Cardiac muscle cell (in vitro differentiated cells and primary cell): ENCODE measurements at places on chromosomes 2 and 18. TPM values are rescaled to one million over a fixed set of nuclear protein-coding genes. Genes with fewer than 3 reads are reported as not detected.
A peak's percentile ranks its signal among the peaks of the same experiment; 100 is the strongest.

Gene SULT1C2
- 3.2 and 3.8 TPM in 2 replicates for total RNA-seq

Gene SIX2
- 0.63 and 0.89 TPM in 2 replicates for total RNA-seq

Gene PJVK
- total RNA-seq: 3.9 and 6.9 TPM in 2 replicates

Gene IL1B
- not detected in 2 replicates for total RNA-seq

Gene DCDC2C
- not detected in 2 replicates for total RNA-seq

Gene CHST9
- total RNA-seq: 0.04 and 0.36 TPM in 2 replicates

Gene MTCL1
- 4.7 and 9.6 TPM in 2 replicates for total RNA-seq

Gene MYCN
- total RNA-seq: 48.1 and 72.5 TPM in 2 replicates

Gene CHRNG
- total RNA-seq: 0.04 TPM in 1 of 2 replicates, not detected in the other

Gene C2orf80
- total RNA-seq: not detected in 2 replicates

DNA sequence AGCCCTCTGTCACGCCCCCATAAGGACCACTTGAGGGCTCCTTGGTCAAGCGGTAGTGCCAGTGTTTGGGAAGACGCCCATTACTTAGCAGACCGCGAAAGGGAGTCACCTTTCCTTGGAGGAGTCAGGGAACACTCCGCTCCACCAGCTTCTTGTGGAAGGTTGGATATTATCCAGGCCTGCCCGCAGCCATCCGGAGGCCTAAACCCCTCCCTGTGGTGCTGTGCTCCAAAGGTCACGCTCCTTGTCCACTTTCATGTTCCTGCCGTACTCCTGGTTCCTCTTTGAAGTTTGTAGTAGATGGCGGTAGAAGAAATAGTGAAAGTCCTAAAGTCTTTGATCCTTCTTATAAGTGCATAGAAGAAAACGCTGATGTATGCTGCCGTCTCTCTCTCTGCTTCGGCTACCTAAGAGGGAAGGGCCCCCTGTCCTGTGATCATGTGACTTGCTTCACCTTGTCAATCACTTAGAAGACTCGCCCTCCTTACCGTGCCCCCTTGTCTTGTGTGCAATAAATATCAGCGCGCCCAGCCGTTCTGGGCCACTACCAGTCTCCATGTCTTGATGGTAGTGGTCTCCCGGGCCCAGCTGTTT lies 1.7 kb upstream of the CATIP start:
- H3K4me1 ChIP-seq: peaks cover 18% of the 10 kb centered on the region
- H3K27me3 ChIP-seq: no peaks in the 10 kb centered on the region
- peak; percentile 41 for DNase-seq
- H3K27ac ChIP-seq: peak overlapping the region; percentile 81
- H3K4me3 ChIP-seq: no peak overlapping the region

DNA sequence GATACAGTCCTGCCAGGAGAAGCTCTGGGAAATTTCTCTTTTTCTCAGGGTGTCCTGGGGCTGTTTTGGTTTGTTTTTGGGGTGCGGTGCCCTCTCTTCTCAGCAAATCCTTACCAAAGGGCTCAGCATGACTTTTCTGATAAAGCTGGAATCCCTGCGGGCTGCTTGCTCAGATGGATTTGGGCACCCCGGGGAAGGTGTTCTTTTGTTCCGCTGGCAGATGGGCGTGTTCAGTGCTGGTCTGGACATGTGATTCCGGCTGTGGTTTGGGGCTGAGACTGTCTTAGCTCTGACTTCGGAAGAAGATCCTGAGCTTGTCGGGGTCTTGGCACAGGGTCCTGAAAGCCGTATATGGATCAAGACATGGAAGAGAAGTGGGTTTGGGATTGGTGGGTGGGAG lies 134.2 kb upstream of the SPRED2 start:
- no peak overlapping the region for H3K27ac ChIP-seq
- H3K27me3 ChIP-seq: peaks cover 20% of the 10 kb centered on the region
- no peaks in the 10 kb centered on the region for H3K4me1 ChIP-seq
- no peaks in the 10 kb centered on the region for H3K36me3 ChIP-seq

DNA sequence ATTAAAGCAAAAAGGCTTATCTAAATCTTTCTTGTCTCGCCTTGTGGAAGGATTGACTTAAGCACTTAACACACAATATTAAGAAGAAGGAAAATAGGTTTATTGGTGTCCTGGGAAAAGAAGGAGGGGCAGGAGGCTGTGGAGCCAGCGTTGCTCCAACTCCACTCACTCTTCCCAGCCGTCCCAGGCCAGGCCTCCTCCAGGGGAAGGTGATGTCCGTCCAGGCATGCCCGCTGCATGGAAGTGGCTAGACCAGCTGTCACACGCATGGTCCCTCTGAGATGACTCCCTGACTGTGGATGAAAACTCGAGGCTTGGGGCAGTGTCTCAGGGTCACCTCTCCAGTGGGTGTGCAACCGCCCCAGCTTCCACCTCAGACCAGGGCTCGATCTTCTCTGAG lies 281.1 kb downstream of the GALR1 start:
- no peaks in the 10 kb centered on the region for H3K4me1 ChIP-seq
- no peaks in the 10 kb centered on the region for H3K27me3 ChIP-seq
- no peak overlapping the region for H3K4me3 ChIP-seq
- DNase-seq: no peak

DNA sequence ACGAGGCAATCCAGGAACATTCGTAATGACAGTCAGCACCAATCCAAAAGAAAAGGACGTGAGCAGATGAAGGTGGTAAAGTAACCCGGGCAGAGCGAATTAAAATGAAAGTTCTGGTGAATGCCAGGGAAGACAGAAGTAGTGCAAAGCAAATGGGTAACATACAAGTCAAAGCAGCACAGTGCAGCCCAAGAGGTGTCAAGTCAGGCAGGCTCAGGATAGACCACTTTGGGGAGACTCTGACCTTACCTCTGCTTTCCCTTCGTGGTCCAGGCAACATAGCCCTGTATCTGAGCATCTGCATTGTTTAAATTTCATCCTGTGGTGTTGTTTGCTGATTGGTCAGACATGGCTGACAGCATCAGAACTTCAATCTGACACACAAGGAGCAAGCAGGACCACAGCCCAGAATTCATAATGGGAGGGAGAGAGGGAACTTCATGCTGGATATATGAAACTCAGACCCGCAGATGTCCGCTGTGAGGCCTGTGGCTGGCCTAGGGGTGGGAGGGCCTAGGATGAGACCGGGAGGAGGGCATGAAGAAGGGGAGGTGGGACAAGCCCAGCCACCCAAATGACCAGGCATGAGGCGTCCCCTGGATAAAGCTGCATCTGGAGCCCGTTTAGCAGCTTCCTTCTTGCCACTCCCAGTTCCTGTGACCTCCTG lies 285.7 kb downstream of the TCF4 start:
- H3K27ac ChIP-seq: no peak overlapping the region
- no peaks in the 10 kb centered on the region for H3K27me3 ChIP-seq
- no peaks in the 10 kb centered on the region for H3K36me3 ChIP-seq
- H3K4me1 ChIP-seq: peaks cover 13% of the 10 kb centered on the region

- H3K27me3 ChIP-seq: no peaks in the 10 kb centered on the region
- H3K27ac ChIP-seq: peak within 1 kb of the TSS; percentile 32
- H3K4me1 ChIP-seq: no peaks in the 10 kb centered on the region
- no peak for DNase-seq
- H3K4me3 ChIP-seq: no peak within 1 kb of the TSS
- H3K36me3 ChIP-seq: peaks cover 20% of the 10 kb centered on the region
Observed at GRCh38 chr2:47155091-47155876, at the start of gene STPG4. Gene STPG4, minus strand, starts transcription at chr2:47155308. Its CDS starts 57 bp downstream, at chr2:47155251.

DNA sequence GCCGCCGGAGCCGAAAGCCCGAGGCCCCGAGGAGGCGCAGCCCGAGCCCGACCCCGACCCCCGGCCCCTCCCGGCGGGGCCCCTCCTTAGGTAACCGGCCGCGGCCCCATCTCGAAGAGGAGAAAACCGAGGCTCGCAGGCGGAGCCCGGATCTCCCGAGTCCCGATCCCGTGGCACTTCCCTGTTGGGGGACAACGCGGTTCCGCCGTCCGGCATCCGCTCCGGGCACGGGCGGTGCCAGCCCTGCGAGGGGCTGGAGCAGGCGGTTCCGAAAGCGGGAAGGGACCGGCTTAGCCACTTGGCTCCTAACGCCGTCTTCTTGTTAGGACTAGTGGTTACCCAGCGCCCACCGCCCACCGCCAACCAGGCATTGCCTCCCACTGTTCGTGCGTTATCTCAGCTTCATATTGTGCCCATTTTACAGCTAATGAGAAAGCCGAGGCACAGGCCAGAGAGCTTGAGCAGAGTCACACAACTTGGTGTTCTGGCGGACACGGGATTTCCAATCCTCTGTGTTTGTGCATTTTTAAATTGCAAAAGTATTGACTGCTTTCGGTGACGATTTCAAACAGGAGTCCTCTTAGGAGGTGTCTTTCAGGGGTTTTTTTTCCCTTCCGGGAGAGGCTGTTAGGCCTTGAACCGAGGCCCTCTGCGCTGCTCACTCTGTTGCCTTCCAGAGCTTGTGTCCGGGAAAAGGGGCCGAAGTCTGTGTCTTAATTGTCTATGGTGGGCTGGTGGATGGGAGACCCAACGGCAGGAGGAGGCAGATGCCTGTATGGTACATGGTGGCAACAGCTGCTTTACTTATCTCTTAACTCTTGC lies 562 bp downstream of the CENPA start:
- no peaks in the 10 kb centered on the region for H3K36me3 ChIP-seq
- peak overlapping the region; percentile 85 for H3K4me3 ChIP-seq
- H3K4me1 ChIP-seq: no peaks in the 10 kb centered on the region
- no peak overlapping the region for H3K27ac ChIP-seq
- peak; percentile 14 for DNase-seq

- no peaks in the 10 kb centered on the region for H3K36me3 ChIP-seq
- H3K4me3 ChIP-seq: no peak overlapping the region
- H3K27ac ChIP-seq: no peak overlapping the region
- DNase-seq: no peak
- H3K27me3 ChIP-seq: no peaks in the 10 kb centered on the region
Observed at GRCh38 chr2:226837787-226838603, 2.1 kb downstream of the RHBDD1 start.

- no peaks in the 10 kb centered on the region for H3K27me3 ChIP-seq
- no peaks in the 10 kb centered on the region for H3K36me3 ChIP-seq
- H3K4me3 ChIP-seq: no peak overlapping the region
- no peak overlapping the region for H3K27ac ChIP-seq
- H3K4me1 ChIP-seq: peaks cover 10% of the 10 kb centered on the region
- DNase-seq: no peak
Observed at GRCh38 chr18:29154196-29154757, 977.3 kb upstream of the CDH2 start.

GRCh38 chr2:225630824-225631533 lies 231.5 kb downstream of the NYAP2 start:
- H3K36me3 ChIP-seq: no peaks in the 10 kb centered on the region
- no peaks in the 10 kb centered on the region for H3K4me1 ChIP-seq
- H3K4me3 ChIP-seq: no peak overlapping the region
- DNase-seq: no peak

GRCh38 chr2:98445683-98446581 lies 1.3 kb downstream of the INPP4A start:
- H3K27me3 ChIP-seq: no peaks in the 10 kb centered on the region
- peaks cover 9% of the 10 kb centered on the region for H3K4me1 ChIP-seq
- H3K27ac ChIP-seq: no peak overlapping the region
- H3K36me3 ChIP-seq: no peaks in the 10 kb centered on the region

GRCh38 chr2:69914950-69915945 lies at the start of gene MXD1:
Gene MXD1, plus strand, starts transcription at chr2:69915109. Its CDS starts 222 bp downstream, at chr2:69915331.
- peak within 1 kb of the TSS; percentile 91 for H3K4me3 ChIP-seq
- peaks cover 5% of the 10 kb centered on the region for H3K4me1 ChIP-seq
- DNase-seq: peak; percentile 43
- peak within 1 kb of the TSS; percentile 97 for H3K27ac ChIP-seq
- H3K36me3 ChIP-seq: peaks cover 3% of the 10 kb centered on the region

DNA sequence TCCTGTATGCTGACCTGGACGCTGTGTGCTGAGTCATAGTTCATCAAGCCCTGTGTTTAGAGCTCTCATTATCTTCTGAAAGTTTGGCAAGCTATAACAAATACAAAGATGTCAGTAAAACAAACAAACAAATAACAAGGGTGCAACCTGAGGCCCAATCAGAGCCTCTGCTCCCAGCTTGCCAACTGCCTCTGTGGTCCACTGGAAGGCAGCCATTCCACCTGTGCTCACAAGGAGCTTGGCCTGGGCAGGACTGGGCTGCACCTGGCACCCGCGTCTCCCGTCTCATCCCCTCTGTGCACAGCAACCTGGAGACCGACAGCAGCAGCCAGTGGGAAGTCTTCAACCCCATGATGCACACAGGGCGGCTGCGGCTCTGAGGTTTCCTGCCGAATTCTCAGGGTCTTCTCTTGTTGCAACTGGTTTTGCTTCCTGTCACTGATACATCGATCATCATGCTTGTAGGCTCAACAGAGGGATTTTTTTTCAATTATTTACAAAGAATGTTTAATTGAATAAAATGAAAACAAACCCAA lies 97.8 kb downstream of the TMEM18 start:
- no peak for DNase-seq
- peaks cover 54% of the 10 kb centered on the region for H3K27me3 ChIP-seq
- no peak overlapping the region for H3K4me3 ChIP-seq
- H3K27ac ChIP-seq: no peak overlapping the region
- no peaks in the 10 kb centered on the region for H3K4me1 ChIP-seq
- no peaks in the 10 kb centered on the region for H3K36me3 ChIP-seq
